ENCODE measurements at places on chromosomes 1 and 21.

GRCh38 chr1:215484171-215484939 lies 82.7 kb upstream of the KCTD3 start:
- peak; percentile 28 for DNase-seq

DNA sequence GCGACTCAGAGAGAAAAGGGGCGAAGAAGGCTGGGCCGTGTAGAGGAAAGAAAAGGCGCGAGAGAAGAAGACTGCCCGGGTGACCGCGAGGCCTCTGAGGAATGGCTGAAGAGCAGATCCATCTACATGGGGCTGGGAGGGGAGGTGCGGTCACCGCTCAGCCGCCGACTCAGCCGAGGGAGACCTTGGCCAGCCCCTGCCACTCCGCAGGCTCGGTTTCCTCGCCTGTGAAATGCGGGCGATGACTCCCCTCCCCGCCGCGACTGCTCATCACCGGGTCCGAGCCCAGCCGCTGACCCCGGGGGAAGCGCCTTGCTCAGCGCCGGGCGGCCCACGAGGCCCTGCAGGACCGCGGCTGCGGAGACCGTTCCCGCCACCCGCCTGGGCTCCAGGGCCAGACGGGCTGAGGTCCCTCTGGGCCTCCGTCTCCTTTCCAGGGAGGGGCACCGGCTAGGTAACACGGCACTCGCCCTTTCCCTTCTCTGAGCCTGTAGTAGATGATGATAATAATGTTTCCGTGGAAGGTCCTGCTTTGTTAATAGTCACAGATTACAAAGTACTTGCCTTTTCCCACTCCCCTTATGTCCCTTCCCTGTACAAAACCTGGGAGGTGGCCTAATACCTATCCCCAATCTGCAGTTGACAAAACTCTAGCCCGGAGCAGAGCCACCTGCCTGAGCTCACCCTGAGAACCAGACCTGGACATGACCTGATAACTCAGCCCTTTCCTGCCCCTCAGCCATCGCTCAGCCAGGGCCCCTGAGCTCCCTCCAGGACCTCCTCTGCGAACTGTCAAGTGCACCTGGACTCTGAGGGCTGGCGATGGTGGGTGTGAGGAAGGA lies 1.6 kb upstream of the BSND start:
- DNase-seq = no peak

- no peak for DNase-seq
These were observed 66.8 kb upstream of the RAB4A start for GRCh38 chr1:229203991-229204632.

DNA sequence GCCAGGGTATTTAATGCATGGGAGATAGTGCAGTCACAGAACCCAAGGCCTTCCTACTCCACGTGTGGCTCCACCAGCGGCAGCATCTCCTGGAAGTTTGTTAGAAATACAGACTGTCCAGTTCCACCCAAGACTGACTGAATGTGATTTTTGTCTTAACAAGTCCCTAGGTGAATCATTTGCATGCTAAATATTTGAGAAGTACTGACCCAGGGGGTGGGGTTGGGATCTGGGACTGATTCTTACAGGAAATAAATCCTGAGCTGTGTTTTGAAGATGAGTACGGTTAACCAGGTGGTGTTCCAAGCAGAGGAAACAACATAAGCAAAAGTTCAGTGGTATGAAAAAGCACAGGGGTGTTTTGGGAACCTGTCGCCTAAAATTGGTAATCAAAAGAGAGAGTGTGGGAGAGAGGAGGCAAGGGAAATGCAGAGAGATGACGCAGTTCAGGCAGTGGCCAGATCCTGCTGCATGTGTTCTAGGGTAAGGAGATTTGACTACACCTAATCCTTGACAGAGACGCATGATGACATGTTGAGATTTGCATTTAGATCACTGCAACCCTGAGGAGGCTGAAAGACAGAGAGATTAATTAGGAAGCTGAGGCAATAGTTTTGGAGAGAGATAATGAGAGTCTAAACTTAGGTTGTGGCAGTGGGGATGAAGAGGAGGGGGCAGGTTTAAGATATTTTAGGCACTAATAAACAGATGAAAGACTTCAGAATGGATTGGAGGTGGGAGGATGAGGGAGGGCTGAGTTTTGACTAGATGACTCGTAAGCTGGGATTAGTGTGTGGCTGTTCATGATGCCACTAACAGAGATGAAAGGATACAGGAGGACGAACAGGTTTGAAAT lies 3.7 kb upstream of the ZNF326 start:
- DNase-seq = no peak

DNA sequence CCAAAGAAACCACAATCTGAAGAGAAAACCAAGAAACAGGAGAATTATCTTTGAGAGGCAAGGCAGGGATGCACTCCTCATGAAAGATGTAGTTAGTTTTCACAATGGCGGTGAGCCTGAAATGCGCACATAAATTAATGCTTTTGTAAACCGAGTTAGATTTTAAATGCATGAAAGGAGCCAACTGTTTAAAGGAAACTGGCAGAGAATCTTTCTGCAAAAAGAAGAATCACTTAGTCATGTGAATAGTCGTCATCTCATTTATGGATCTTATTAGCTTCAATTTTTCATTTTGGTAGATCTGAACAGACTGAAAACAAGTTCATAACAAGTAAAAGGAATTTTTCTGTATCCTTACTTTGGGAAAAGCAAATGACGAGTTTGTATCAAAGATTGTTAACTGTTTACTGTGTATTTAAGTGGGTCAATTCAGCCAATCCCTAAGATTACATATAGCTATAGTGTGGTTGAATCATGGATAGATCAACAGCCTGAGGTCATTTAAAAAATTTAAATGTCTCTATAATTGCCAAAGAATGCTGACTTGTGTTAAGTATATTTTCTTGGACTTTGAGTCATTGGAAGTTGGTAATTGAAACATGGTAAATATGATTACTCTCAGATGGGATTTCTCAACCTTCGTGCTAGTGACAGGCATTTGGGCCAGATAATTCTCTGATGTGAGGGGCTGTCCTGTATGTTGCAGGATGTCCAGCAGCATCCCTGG lies 226.6 kb upstream of the KAZN start:
- no peak for DNase-seq

GRCh38 chr1:54096877-54097240 lies 43.5 kb downstream of the TCEANC2 start:
- DNase-seq = no peak

DNA sequence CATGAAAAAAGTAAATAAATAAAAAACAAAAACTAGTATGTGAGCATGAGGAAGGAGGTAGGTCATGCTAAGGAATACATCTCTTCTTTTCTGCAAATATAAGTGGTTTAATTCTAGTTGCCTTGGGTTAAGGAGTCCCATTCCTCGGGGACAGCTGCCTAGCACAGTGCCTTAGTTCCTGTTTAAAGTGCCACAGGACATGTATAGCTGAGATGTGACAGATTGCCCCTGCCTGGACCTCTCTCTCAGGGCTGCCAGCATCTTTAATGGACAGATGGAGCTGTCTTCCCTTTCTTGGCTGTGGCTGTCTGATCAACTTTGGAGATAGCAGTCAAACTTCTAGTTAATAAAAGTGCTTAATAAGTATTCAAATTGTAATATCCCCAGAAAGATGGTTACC lies 50.0 kb downstream of the TSEN15 start:
- no peak for DNase-seq

DNA sequence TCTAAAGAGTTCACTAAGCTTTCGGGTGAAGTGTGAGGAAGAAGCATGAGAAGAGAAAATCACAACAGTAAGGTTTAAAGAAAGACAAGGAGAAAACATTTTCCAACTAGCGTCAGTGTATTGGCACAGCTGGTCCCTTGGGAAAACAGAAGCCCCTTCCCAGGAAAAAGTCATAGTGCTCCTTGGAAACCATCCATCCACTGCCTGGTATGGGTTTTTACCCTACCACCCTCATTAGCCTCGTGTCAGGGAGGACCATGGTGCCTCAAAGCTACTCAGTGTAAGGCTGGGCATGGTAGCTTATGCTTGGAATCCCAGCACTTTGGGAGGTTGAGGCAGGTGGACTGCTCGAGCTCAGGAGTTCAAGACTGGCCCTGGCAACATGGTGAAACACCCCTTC lies 12.7 kb downstream of the AADACL4 start:
- DNase-seq = no peak

DNA sequence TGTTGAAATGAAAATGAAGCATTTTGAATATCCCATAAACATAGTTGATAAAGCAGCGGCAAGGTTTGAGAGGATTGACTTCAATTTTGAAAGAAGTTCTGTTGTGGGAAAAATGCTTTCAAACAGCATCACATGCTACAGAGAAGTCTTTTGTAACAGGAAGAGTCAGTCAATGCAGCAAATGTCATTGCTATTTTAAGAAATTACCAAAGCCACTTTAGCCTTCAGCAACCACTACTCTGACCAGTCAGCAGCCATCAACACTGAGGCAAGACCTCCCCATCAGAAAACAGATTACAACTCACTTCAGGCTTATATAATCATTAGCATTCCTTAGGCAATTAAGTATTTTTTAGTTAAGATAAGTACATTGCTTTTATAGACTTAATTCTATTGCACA lies 33.8 kb upstream of the FCRL3 start:
- no peak for DNase-seq

DNA sequence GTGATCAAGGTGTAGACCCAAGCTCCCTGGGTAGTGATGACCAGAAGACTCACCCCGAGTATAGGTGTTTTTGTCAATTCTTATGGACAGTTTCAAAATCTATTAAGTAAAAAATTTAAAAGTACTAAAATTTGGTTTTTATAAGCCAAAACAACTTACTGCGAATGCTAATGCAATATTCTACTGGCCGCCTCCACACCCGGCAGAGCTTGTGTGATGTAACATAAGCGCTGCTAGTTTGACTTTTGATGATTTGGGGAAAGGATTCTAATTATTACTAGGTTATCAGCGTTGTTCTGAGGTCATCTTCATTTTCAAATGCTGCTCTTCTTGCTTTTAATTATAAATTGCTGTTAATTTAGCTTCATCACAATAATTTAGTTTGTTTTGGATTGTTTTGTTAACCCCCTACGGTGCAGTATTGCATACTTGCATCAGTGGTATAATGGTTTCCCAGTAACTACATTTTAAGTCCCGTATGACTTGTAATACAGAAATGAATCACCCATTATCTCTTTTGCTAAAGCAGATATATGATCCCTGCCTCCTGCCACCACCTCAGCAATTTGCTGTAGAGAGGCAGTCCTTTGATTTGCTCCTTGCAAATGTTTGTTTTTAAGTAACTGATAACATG lies 178.0 kb downstream of the SDCCAG8 start:
- no peak for DNase-seq

DNA sequence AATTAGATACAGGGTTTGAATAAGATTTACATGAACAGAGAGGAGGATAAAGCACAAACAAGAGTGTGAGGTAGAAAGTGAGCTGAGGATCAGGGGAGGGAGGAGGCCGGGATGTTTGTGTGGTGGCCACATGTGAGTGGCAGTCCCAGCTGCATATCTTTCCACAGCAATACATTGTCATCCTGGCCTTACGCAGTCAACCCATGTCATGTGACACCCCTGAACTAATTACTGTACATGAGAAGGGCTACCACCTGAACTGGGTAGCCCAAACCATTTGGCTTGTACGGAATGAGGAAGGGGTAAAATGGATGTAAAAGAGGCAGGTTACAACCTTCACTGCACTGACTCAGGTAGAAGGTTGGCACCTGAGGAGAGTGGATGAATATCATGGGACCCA lies 4.2 kb downstream of the SLAMF7 start:
- no peak for DNase-seq

DNA sequence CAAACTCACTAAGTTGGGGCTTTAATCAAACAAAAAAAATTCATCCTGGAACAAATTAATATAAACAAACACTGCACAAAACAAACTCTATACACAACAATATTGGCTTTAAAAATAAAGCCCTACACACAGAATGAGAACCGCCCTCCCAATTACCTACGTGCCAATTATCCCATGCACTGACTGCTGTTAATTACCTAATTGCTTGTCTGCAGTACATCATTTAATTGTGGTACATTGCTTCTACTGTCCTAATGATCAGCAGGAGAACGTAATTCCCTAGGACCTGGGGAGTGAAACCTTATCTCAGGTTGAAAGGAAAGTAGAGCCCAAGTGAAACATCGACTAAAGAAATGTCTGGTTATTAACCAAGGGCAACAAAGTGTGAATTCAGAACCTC lies 364.5 kb downstream of the KCNH1 start:
- no peak for DNase-seq

GRCh38 chr1:216119600-216119999 lies 303.6 kb downstream of the USH2A start:
- DNase-seq = no peak

DNA sequence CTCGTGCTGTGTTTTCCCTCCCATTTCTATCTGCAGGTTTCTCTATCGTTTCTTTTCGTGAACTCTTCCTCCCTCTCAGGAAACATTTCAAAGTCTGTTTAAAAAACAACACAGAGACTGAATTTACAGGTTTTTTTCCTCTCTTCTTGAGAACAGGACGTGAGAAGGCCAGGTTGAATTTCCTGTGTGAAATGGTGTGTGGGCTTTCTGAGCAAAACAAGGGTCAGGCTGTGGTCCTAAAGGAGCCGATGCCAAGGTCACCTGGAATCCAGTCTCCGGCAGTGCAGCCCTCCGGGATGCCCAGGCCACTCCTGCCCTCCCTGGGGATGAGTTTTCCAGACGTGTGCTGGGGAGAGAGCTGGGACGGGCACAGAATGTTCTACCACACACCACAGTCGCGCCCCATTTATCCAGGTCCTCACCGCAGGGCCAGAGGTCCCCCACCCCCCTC lies 62.7 kb upstream of the RUNX3 start:
- DNase-seq = no peak

DNA sequence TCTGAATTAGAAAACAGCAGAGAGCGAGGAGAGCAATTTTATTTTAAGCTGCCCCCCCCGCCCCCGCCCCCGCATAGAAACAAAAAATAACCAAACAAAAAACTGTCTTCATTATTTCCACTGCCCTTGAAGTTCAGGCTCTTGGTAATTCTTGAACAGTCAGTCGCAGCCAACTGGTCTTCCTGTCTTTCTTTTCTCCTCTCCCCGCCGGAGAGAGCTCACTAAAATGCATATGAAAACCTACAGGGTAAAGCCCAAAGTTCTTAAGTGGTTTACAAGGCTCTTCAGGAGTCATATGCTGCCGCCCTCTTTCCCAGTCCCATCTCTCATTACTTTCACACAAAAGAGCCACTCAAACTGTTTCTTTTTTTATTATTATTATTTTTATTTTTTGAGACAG lies 1.1 kb upstream of the ANKRD35 start:
- DNase-seq = no peak

- DNase-seq = no peak
These were observed 239.2 kb downstream of the SMYD3 start for GRCh38 chr1:246267896-246268295.

GRCh38 chr1:82931006-82931405 lies 1067.9 kb downstream of the TTLL7 start:
- no peak for DNase-seq

DNA sequence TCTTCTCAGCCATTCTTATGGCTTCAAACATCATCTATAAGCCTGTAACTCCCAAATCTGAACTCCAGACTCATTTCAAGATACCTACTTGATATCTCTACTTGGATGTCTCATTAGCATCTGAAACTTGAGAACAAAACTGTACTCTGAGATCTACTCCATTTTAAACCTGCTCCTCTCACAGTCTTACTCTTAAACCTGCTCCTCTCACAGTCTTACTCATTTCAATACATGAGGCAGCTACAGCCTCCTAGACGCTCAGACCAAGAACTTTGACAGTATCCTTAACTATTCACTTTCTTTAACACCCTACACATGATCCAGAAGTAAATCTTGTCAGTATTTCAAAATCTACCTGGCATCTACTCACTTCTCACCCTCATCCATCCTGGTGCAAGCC lies 54.3 kb downstream of the NBPF6 start:
- no peak for DNase-seq
